Stimulated activated effector memory CD8-positive, alpha-beta T cell treated with anti-CD3 and anti-CD28 coated beads, Interleukin-12 subunit alpha, Interleukin-12 subunit beta, amount 100 ng/mL, for 72 hours (primary cell): ENCODE measurements at places on chromosomes 11 and 22.

GRCh38 chr11:117768506-117768905 lies 28.5 kb downstream of the DSCAML1 start:
- no peak for DNase-seq

DNA sequence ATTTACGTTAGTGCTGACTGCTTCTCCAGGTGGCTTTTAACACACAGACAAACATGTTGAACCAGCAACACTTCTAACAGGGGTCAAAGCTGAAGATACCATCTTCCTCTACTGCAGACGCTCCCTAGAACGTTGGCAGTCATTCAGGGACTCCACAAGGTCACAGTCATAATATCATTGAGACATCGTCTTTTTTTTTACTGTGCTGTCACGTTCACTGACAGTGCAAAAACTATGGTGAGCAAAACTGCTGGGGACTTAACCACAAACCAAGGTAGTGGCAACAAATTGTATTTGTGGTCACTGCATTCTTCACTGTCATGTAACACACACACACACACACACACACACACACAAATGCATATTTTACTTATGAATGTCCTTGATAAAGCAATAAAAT lies 244.9 kb downstream of the CASP12 start:
- DNase-seq = peak; percentile 4

- DNase-seq = no peak
These were observed 27.9 kb downstream of the SHANK3 start for GRCh38 chr22:50700387-50701075.

- no peak for DNase-seq
These were observed 284.8 kb downstream of the TMEM135 start for GRCh38 chr11:87322568-87322967.

DNA sequence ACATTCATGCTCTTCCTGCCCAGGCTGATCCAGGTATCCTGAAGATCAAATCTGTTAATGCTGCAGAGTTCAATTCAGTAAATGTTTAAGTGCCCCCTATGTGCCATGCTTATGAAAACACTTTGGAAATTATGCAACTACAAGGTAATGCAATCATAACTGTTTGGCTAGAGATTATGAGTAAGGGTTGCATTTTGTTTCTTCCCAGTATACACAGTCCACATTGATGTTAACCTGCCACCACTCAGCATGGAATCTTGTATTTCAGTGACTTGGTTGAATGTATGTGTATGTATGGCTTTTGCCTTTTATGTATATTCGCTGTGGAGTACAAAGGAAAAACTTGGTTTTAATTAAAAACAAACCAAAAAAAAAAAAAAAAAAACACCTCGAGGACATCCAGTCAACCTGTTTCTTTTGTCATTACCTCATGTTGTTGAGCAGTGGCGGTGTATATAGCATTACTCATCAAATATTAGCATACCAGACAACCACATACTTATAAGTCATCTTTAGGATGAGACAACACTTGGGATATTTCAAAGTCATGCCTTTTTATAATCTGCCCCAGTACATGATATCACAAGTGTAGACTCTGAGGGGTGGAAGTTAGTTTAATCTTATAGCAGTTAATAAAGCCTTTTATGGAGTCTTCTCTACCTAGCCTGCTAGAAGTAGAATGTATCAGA lies 86.1 kb upstream of the HORMAD2 start:
- DNase-seq = no peak

DNA sequence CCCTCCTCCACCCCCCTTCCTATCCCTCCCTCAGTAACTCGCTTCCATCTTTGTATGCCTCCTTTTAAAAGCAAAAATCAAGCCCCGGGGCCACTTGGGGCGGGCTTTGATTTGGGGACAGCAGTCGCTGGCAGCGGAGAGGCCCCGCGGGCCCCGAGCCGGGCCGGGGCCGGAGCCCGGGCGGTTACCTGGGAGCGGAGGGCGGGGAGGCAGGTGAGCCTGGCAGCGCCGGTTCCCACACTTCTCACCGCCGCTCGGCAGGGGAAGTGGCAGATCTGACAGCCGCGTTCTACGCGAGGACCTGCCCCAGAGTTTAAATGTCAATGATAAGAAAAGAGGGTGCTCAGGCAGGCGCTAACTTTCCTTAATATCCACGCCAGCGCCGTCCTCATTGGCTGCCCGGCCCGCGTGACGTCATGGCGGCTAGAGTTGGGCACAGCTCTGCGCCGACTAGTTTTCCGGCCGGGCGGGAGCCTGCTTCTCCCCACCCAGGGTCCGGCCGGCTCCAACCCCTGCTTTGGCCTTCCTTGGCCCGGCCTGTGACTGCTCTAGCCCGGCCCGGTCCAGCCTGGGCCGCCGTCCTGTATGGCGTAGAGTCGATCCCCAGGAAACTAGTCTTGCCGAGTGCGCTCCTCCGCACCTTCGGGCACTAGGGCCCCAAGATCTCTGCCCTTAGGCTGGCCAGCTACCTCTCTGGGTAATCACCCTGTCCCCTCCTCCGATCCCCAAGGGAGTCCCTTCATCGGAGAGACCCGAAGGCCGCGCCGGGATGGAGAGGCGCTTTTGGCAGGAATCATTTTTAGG lies 6.7 kb upstream of the PAX6 start:
- peak; percentile 49 for DNase-seq

DNA sequence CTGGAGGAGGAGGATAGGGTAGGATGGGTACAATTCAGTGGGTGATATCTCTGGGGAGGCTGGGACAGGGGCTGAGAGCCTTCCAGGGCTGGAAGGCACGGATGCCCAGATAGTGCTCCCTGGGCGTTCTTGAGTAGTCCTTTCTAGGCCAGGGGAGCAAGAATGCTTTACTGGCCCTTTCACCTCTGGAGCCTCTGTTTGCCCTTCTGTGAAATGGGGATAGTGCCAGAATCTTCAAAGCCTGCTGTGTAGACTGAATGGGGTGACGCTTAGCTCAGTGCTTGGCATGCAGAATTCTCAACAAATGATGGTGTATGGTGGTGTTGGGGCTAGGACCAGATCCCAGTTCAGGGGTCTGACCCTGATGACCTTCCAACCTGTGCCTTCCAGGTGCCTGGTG lies 7.7 kb downstream of the MTFP1 start:
- DNase-seq = no peak

DNA sequence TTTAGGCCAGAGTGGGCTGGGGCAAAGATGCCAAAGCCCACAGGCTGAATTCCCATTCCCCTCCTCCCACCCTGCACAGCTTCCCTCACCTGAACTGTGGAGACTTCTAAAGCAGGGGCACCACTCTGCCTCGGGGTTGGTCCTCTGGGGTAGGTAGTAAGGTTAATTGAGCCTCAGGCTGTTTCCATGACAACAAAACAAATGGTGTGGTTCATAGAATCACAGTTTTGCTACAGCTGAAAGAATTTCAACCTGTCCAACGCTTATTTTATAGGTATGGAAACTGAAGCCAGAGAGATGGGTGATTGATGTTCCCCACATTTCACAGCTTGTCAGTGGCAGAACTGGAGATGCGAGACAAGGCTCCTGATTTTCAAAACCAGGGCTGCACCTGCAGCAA lies 109.5 kb downstream of the SNX19 start:
- DNase-seq = no peak

GRCh38 chr22:44505796-44506354 lies 7.8 kb upstream of the RTL6 start:
- no peak for DNase-seq

- DNase-seq = no peak
These were observed 297.7 kb upstream of the FAT3 start for GRCh38 chr11:91926965-91927364.

DNA sequence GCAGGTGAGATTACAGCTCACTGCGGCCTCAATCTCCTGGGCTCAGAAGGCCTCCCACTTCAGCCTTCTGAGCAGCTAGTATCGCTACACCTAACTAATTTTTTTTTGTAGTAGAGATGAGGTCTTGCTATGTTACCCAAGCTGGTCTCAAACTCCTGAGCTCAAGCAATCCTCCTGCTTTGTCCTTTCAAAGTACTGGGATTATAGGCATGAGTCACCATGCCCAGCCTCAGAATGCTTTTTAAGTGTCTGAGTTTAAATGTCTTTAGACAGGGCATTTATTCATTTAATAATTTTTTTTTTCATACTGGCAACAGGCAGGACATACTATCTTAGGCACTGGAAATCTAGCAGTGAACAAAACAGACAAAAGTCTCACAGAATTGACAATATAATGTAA lies 27.7 kb downstream of the LRP4 start:
- DNase-seq = no peak

DNA sequence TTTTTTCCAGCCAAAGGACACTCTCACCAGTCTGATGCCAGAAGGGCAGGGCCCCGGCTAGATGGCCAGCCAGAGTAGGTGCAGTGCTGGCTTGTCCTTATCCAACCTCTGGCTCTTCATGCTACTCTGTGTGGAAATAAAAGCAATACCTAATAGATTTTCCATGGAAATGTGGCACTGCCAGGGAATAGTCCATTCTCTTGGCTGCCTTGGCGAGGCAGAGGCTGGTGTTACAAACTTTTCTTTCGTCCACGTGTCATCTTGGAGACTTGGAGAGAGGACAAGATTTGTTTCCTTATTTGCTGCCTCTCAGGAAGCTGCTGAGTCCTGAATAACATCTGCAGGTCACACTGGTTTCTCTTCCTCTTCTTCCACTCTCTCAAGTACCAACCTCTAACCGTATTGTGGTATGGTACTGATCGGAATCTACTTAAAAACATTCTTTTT lies 17.2 kb upstream of the C1QTNF4 start:
- no peak for DNase-seq

DNA sequence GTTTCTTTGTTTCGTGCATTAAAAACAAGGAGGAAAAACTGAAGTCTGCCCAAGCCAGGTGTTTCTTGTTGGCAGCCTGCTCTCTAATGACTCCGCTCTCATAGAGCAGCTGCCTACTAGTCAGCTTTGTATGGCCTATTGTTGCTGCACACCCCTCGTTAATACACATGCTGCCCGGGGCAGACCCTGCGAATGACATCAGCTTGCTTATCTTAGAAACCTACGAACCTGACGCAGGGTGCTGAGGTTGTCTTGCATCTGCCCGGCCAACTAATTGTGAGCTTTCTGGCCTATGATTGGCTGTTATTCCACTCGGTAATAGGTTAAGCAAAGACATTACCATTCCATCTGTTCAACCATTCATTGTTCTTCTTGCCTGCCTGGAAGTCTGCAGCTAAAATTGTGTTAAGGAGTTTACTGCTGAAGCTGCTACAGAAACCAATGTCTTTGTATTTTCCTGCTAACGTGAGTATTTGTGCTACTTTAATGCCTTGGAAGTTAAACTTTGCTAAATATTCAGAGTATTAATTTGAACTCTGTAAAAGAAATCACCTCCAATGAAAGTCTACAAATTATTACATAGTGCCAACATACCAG lies 37.5 kb downstream of the ZC3H12C start:
- no peak for DNase-seq

GRCh38 chr11:23359297-23359696 lies 499.0 kb upstream of the CCDC179 start:
- no peak for DNase-seq

DNA sequence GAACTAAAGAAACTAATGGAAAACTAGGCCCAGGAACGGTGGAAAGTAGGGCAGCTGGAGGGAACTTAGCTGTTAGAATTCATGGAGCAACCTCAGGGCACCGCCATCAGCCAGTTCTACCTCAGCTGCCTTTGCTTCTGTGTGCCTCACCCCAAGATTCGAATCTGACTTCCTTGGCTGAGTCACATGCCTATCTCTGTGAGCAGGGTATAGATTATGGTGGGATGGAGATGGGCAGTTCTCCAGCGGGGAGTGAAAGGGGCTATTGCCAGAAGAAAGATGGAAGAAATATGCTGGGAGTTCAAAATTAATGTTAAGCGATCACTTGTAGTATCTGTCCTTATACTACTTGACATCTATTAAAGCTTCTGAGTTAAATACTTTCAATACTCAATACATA lies 18.9 kb upstream of the VWA5A start:
- DNase-seq = no peak

GRCh38 chr11:62459080-62459479 lies 40.2 kb downstream of the SCGB1A1 start:
- DNase-seq = no peak

DNA sequence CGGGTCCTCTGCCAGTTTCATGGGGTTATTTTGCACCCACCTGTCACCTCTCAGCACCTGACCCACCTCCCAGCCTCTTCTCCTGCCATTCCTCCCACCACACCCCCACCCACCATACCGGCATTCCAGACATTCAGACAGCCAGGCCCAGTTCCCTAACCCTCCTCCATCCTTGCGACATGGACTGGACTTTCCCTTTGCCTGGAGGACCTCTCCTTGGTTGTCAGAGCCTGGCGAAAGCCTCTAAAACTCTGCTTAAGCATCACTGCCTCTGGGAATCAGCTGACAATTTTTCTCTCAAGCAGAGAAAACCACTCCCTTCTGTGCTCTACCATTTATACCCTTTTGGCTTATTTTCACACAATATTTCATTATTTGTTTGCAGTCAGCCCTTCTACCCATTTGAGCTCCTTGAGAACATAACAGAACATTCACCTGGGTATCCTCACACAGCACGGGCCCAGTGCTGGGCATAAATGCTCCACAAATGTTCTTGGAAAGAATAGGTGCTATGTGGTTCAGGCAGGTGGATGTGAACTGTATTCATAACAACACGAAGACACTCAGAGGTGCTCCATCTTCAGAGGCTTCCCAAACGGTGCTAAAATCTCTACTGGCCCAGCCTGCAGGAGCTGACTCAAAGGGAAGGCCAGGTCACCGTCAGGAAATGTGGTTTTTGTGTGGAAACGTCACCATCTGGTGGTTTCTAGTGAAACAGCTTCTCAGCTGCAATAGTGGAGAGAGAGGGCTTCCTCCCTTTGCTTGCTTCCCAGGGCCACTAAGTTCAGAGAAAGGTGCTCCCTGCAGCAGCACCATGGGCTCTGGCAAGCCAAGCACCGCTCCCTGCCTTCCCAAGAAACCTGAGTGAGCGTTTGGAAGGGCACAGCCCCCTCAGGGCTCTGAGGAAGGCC lies 10.4 kb downstream of the SPATA19 start:
- DNase-seq = no peak
